ENCODE measurements at places on chromosomes 13 and 19. TPM values are rescaled to one million over a fixed set of nuclear protein-coding genes. Genes with fewer than 3 reads are reported as not detected.

- DNase-seq, result no peak
Measured at GRCh38 chr19:45280471-45280961, 29.4 kb downstream of the MARK4 start.

GRCh38 chr13:53138376-53139036, 109.9 kb downstream of the OLFM4 start:
- no peak for DNase-seq

The CEACAM7 gene
- not detected for total RNA-seq

GRCh38 chr13:100523981-100524386, 64.6 kb downstream of the GGACT start:
- peak; percentile 42 for DNase-seq

DNA sequence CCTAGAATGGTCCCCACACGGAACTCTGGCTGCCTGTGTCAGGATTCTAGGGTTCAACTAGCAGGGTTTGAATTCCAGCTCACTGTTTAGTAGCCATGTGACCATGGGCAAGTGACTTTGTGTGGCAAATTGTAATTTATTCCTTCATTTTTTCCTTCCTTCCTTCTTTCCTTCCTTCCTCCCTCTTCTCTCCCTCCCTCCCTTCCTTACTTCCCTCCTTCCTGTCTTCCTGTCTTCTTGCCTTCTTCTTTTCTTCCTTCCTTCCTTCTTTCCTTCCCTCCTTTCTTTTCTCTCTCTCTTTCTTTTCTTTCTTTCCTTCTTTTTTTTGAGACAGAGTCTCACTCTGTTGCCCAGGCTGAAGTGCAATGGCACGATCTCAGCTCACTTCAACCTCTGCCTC, 8.5 kb upstream of the DENND1C start:
- DNase-seq, result no peak

DNA sequence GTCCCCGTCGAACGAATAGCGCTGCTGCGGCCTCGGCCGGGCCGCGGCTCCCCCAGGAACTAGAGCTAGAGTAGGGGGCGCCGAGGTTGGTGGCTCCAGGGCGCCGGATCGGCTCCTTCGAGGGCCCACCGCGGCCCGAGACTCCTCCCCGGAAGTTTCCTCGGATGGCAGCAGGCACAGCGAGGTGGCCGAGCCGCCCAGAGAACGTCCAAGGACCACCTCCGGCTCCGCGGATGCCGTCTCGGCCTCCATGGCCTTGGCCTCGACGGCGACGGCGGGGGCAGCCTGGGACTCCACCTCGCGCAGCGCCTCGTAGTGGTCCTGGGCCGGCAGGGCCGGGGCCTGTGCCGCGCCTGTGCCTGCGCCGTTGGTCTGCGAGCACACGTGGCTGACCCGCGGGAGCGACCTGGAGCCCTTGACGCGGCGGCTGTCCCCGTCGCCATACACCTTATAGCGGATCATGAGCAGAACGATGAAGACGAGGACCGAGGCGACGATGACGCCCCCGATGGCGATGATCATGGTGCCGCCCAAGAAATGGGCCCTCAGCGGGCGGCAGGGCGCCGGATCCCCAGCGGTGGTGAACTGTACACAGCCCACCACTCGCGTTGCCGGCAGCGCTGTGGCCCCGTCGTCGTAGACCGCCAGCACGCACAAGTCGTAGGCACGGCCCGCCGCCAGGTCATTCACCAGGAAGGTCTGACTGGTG, 11.8 kb downstream of the IFNL1 start:
- DNase-seq, result peak; percentile 83

The ZNF497 gene
- 1.7 TPM for total RNA-seq
